CD4-positive, alpha-beta T cell treated with Interleukin-4 for 1 hour (primary cell): ENCODE measurements at places on chromosomes 6 and 20.

DNA sequence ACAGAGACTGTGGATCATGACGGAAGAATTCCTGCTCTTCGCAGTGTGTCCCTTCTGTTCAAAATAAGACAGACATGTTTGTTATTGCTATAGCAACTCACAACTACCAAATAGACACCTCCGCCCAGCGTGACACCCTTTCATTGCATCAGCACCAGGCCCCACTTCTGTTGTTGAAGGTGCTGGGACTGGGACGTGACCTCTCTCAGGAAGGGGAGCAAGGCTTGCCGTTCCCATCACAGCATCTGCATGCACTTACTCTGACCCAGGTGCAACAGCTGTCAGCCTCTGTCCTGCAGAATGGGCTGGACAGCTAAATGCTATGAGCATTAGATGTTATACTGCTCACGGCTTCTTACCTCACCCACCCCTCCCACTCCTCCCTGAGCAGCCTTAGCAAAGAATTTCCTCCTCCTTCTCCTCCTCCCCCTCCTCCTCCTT lies 94.1 kb downstream of the DACT2 start:
- DNase-seq, result no peak

DNA sequence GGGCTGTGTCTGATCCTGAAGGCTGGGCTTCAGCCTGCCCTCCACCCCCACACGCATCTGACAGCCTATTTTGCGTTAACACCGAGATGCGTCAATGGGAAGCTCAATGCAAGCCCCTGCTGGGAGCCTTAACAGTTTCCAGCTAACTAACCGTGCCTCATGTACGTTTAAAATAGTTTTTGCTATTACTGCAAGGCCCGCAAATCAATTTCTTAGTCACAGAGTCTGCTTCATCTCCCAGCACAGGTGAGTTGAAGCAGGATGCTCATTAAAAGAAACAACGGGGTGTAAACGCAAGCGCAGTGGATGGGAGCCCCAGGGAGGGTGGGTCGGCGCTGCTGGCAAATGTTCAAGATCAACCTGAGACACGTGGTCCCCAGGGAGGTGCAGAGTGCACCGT lies 142.8 kb upstream of the PHACTR3 start:
- no peak for DNase-seq

GRCh38 chr20:18252597-18253451 lies 35.5 kb upstream of the ZNF133 start:
- no peak for DNase-seq

- DNase-seq, result peak; percentile 46
Observed at GRCh38 chr6:87155842-87156815, 764 bp downstream of the ZNF292 start.

GRCh38 chr6:16004934-16005679 lies 123.8 kb upstream of the MYLIP start:
- DNase-seq, result no peak

DNA sequence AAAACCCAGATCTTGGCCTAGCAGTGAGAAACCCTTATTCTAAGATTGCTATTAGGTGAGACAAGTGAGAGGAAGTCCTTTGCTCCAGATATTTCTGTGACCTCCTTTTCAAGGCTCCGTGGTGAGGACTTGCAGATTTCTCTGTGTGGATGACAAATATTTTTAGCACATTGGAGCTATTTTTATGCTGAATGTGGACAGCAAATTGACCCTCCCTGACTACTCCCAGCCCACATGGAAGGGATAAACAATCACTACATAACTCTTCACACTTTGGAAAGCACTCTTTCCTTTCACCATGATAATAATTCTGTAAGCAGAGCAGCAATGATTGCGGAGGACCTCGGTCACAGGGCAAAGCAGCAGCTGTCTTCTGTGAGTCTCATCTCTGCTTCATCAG lies 88.0 kb upstream of the ADGRF1 start:
- DNase-seq, result no peak

- DNase-seq, result no peak
Observed at GRCh38 chr20:528923-529604, 14.5 kb downstream of the CSNK2A1 start.

GRCh38 chr20:56002908-56003800 lies 2.2 kb downstream of the CBLN4 start:
- DNase-seq, result no peak

DNA sequence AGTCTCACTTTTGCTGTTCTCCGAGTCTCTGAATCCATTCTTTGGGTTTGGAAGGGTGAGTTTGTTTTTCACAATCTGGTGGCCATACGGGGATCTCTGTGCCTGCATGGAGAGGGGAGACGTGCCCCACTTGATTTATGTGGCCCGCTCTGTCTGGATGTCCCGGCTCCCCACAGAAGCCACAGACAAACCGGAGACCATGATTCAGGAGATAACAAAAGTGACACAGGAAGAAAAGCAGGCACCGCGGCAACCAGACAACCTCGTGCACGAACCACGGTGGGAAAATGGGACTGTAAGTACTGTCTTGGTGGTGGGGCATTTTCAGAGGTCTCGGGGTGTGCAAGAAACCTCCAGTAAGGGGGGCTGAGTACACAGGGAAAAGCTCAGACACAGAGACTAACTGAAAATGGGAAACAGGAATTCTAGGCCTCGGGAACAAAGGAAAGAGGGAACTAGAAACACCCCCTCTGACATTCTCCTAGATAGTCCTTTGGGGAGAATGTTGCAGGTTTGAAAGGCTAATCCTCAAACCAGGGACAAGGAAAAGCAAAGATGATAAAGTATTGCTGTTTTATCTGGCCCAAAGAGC lies 22.1 kb upstream of the ZNF318 start:
- DNase-seq, result peak; percentile 70

DNA sequence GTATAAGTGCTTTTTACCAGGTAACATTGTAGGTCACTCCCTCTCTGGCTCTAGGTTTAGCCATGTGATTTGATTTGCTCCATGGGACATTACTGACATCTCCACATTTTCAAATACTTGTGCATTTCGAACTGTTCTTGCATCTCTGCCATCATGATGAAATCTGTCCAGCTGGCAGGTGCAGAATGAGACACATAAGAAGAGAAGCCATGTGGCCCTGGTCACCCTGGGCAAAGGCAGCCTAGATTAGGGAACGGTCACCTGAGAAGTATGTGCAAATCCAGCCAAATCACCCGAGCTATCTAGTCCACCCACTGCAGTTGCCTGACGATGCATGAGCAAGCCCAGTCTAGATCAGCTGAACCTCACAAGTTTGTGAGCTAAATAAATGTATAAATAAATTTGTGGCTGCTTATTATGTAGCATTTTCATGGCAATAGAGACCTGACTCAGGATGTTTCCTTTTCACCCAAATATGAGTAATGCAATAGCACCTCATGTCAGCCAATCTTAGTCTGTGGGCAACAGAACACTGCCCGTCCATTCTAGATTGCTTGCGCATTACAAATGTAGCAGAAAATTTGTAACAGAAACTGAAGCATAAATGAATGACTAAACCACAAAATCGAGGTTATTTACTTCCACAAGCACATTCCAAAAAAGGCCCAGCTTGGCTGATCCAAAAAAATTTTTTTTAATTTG lies 115.2 kb downstream of the PAK5 start:
- no peak for DNase-seq

DNA sequence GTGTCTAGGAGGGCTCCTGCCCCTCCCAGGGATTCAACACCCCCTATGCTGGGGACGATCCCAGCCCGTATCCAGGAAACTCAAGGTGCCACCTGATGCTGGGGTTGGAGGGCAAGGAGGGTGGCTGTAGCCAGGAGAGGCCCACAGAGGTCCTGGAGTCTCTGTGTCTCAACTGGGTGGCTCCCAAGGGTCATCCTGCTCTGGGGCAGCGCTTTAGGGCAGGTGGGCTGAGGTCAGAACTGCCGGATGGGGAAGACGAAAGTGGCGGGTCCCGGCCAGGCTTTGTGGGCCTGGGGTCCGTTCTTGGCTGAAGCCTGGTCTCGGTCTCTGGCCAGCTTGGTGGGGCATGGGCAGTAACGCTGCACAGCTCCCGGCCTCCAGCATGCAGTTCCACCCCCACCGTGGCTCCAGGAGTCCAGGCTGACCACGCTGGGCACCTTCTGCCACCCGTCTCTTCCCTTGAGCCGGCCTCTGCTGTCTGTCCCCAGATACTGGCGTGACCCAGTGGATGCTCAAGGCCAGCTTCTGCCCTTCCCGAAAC lies 2.8 kb upstream of the COL20A1 start:
- DNase-seq, result no peak

DNA sequence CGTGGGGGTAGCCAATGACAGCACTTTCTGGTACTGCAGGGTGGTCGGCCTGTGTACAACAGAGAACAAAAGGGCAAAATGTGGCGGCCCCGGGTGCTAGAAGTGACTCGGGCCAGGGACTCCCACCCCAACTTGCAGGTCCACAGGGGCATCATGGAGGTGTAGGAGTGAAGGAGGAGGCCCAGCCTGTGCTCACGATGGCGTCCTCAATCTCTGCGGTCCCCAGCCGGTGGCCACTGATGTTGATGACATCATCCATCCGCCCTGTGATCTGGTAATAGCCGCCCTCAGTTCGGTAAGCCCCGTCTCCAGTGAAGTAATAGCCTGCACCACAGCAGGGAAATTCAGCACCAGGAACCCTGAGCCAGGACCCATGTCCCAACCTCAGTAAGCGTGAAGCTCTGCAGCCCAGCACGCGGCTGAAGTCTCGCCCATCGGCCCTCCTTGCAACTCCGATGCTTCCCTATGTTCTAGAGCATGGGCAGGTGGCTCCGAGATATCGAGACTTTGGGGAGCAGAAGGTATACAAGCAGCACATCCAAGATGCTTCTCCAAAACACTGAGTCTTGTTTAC lies 20.2 kb upstream of the APMAP start:
- DNase-seq, result no peak

GRCh38 chr6:82951389-82951788 lies 114.3 kb downstream of the UBE3D start:
- no peak for DNase-seq

DNA sequence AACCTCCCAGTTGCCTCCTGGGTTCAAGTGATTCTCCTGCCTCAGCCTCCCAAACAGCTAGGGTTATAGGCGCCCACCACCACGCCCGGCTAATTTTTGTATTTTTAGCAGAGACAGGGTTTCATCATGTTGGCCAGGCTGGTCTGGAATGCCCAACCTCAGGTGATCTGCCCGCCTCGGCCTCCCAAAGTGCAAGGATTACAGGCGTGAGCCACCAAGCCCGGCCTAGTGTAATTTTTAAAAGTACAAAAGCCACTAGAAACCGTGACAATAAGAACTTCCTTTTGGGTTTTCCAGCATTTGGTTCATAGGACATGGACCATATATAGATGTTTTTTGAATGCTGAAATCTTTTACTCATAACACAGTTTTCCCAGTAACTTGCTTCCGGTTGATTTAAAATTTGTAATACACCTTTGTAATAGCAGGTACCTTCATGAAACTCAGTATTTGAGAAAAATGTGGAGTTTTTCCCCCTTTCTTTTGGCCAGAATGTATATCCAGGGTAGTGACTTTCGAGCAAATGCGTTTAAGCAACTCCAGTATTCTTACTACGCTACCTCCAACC lies 467 bp downstream of the PXT1 start:
- no peak for DNase-seq

DNA sequence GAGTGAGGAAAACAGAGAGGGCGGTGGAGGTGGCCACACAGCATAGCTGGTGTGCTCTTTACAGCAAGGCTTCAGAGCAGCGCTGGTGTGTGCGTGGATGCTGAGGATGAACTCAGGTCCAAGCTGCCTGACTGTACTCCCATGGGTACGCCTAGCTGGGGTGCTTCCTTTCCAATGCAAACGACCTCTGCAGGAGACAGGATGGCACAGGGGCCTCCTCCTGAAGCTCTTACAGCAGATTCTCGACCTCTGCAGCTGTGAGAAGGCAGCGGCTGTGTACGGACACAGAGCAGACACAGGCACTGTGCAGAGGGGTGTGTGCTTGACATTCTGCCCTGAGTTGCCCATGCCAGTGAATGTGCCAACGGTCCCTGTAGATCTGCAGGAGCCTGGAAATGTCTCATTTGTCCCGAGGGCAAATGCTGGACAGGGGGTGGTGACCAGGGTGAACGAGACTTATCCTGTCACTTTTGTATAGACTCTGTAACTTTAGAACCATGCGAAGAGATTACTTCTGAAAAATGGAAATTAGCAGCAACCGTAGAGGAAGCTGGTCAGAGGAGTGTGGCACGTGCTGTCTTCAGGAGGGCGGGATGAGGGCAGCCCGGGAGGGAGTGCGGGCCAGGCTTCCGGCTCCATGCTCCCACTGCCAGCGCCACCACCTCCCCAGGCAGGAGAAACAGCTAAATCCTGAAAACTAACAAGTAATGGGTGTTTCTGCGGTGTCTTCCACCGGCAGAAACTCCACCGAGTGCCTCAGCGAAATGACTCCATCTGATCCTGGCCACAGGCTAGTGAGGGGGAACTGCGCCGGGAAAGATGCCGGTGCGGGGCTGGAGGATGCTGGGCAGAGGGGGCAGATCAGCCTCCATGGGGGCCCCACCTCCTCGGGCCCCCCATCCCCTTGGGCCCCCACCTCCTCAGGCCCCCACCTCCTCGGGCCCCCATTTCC lies 120.9 kb upstream of the RPS6KA2 start:
- no peak for DNase-seq

GRCh38 chr6:113969888-113970804 lies 802 bp downstream of the HDAC2 start:
- peak; percentile 53 for DNase-seq

DNA sequence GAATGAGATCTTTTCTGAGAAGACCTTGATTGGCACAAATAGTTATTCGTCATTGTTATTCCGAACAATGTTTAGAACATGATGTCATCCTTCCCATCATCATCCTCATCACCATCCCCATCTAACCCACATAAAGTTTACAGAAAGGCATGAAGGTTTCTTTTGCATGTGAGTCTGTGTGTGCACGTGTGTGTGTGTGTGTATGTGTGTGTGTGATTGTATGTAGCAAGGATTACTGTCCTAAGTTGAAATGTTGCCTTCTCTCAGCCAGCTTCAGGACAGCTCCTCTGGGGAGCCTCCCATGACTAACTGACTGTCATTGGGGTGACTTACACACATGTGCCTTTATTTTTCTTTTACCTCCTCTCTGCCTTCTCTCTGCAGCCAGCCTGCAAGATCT lies 113.5 kb downstream of the SLC22A3 start:
- DNase-seq, result no peak

DNA sequence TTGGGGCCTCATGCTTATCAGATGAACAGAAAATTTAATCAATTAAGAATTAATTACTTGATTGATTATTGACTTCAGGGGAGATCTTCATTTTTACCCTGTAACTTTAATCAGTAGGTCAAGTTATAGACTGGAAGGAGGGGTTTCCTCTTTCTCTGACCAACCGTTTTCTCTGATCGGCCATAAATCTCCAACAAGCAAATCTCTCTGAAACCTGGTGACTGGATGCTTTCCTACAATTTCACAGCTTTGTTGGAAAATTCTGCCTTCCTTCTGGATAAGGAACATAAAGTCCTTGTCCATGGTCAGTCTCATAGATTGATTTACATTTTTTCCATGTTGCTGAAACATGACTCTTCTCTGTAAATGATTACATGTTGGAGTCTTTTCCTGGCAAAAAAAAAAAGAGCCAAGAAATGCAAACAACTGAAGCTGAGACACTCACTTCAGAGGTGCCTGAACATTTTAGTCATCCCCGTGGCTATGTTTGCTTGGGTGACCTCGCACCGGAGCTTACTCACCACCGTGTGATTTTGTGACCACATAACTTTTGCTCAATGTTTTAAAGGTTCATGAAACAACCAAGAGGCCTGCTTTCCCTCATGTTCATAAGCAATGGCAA lies 31.0 kb downstream of the IRF4 start:
- no peak for DNase-seq
